ENCODE measurements at places on chromosomes 3 and 15.

GRCh38 chr3:101011136-101011535, 17.9 kb upstream of the ABI3BP start:
- no peak for DNase-seq

GRCh38 chr3:47746264-47746663, 35.4 kb downstream of the SMARCC1 start:
- DNase-seq: no peak

- no peak for DNase-seq
These were observed 18.0 kb downstream of the ICE2 start for GRCh38 chr15:60460931-60461330.

DNA sequence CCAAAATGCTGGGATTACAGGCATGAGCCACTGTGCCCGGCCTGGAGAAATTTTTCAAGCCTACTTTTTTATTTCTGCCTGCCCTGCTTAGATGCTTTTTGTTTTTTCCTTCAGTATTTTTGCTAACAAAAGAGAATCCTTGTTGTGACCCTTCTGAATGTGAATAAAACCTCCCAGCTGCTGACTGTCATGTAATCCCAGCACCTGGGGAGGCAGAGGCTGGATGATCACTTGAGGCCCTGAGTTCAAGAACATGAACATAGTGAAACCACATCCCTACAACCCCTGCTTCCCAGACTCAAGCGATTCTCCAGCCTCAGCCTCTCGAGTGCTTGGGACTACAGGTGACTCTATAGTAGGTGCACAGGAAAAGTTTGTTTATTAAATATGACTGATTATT, 84.9 kb downstream of the SOX2 start:
- no peak for DNase-seq

DNA sequence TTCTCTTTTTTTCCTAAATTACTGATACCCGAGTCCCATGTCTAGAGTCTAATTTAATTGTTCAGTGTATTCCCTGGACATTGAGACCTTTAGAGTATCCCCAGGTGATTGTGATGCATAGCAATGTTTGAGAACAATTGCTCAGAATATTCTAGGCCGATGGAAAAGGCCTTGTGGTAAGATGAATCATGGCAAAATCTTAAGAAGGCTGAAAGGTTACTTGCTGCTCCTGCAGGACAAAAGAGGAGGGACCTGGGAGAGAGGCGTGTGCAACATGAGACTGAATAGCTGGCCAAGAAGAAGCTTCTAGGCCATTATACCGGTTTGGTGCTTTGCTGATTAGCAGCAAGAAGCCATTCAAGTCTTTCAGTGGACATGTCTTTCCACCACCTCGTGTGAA, 256.6 kb downstream of the ROBO2 start:
- no peak for DNase-seq
